ENCODE measurements at places on chromosomes 6 and 20.

GRCh38 chr20:41279546-41280225 lies 37.8 kb downstream of the ZHX3 start:
- no peak for DNase-seq

- no peak for DNase-seq
Measured at GRCh38 chr6:30769853-30770524, 25.6 kb upstream of the IER3 start.

GRCh38 chr6:40606526-40606925 lies 19.4 kb upstream of the LRFN2 start:
- no peak for DNase-seq

- no peak for DNase-seq
Measured at GRCh38 chr6:146868671-146869209, 270.0 kb downstream of the ADGB start.

GRCh38 chr20:17679941-17680835 lies 1.9 kb downstream of the RRBP1 start:
- no peak for DNase-seq

DNA sequence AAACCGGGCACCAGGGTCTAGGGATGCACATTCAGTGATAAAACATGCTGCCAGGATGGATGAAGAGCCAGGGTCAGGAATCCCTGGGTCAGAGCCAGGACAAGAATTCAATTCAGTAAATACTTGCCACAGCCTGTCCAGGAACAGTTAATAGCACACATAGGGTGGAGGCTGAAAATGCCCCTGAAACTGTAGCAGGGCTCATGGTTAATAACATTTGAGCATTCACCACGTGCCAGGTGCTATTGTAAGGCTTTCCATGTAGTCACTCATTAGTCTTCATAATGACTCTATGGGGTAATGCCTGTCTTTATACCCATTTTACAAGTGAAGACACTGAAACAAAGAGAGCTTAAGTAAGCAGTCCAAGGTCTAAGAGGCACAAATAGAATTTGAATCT lies 296.3 kb downstream of the LRFN2 start:
- no peak for DNase-seq

GRCh38 chr6:89745096-89745495 lies 74.5 kb downstream of the MDN1 start:
- DNase-seq, result no peak

- DNase-seq, result no peak
Measured at GRCh38 chr6:118659513-118660217, 8.3 kb upstream of the CEP85L start.

DNA sequence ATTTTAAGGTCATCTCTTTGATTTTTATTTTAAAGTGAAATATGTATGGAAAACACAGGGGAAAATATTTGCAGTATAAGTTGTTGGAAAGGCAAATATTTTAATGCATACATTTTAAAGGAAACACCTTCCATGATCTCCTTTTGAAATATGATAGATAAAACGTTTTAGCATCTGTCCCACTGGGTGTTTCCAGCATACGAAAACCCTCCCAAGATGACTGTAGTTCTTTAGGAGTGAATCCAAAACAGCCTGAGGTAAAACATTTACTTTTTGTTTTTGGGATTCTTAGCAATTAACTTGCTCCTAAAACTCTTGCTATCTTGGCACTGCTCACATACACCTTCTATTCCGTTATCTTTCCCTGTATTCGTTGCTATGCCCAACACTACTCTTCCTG lies 210.0 kb downstream of the EPHA7 start:
- DNase-seq, result no peak

GRCh38 chr6:1885576-1886011 lies 275.9 kb downstream of the FOXC1 start:
- DNase-seq, result no peak

GRCh38 chr6:2514965-2515543 lies 235.7 kb downstream of the MYLK4 start:
- no peak for DNase-seq

DNA sequence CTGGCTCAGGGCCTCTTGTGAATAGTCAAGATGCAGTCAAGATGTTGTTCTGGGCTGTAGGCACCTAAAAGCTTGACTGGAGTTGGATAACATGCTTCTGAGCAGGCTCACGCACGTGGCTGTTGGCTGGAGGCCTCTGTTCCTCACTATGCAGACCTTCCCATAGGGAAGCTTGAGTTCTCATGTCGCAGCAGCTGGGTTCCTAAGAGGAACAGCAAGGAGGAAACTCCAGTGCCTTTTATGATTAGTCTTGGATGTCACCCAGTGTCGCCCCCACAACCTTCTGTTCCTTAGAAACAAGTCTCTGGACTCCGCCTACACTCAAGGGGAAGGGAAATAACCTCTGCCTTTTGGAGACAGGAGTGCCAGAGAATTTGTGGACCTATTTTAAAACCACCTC lies 210.7 kb downstream of the BCAS1 start:
- no peak for DNase-seq

DNA sequence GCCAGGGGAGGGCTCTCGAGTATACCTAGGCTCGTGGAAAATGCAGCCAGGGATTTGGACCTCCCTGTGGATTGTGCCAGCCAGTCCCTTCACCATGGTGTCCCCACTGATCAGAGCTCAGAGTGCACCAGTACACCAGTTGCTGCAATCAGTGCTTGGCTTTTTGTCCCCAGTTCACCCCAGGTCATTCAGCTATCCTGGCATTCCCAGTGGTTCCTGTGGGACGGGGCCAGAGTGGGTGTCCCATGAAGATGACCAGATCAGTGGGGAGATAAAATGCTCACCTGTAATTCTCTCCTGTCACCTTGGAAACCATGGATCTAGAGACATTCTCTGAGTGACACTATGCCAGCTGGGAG lies 23.8 kb downstream of the MAS1 start:
- DNase-seq, result no peak

- DNase-seq, result no peak
Measured at GRCh38 chr20:58169450-58169849, 59.0 kb downstream of the ANKRD60 start.

DNA sequence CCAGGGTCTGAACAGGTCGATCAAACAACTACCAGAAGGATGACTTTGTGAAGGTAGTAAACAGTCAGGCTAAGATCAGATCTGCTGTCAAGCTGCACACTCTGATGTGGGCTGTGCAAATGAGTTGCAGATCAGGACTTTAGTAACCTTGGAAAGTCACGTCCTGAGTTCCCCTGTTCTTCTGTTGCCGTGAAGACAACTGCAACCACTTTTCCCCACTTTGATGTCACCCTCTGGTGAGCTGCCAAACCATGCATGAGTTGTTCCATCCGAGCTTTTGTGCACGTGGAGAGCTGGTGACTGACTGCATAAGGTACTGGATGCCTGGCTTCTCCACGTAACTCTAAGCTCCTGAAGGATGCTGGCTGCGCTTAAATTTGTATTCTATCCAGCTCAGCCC lies 111.0 kb downstream of the CD83 start:
- no peak for DNase-seq

GRCh38 chr6:167094820-167095637 lies 27.9 kb upstream of the CCR6 start:
- DNase-seq, result no peak
